Body of pancreas (tissue), 4 donors: ENCODE measurements at places on chromosomes 2 and 18.

DNA sequence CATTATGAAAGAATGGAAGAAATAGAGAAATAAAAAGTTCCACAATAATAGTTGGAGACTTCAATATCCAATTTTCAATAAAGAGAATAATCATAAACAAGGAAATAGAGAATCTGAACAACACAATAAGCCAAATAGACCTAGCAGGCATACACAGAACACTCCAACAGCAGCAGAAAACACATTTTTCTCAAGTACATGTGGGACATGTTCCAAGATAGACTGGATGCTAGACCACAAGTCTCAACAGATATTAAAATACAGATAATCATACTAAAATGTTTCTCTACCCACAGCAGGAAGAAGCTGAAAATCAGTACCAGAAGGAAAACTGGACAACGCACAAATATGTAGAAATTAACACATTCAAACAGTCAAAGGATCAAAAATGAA is 113.9 kb downstream of the USP34 start:
- DNase-seq: no peak

DNA sequence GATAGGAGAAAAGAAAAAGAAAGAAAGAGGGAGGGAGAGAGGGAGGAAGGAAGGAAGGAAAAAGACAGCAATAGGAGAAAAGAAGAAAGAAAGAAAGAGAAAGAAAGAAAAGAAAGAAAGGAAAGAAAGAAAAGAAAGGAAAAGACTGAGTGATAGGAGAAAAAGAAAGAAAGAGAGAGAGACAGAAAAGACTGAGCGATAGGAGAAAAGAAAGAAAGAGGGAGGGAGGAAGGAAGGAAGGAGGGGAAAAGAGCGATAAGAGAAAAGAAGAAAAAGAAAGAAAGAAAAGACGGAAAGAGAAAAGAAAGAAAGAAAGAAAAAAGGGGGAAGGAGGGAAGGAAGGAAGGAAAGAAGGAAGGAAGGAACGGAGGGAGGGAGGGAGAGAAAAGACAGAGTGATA is 216.7 kb downstream of the DOK6 start:
- DNase-seq: no peak

DNA sequence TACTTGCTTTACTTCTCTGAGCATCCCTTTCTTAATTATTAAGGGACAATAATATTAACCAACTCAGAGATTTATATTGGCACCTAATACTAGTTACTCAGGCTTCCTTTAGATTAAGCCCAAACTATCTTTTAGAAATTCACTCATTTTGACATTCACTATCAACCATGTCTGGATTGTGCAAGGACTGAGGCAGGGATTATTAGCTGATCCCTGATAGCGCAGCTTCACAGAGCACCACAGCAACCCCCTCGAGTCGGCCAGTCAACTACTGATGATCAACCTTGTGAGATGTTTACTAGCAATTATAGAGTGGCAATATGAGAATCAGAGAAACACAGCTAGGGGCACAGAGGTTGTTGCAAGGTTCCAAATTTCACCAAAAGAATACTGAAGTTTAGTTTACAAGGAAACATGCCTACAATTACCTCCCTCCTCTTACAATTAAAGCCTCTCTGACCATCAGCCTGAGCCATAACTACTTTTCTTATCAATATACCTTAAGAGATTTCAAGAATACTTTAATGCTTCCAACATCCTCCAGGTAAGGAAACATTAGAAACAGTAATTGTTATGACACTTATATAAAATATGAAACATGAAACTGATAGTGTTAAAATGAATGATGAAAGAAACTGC is 191.6 kb downstream of the TCF4 start:
- no peak for DNase-seq

DNA sequence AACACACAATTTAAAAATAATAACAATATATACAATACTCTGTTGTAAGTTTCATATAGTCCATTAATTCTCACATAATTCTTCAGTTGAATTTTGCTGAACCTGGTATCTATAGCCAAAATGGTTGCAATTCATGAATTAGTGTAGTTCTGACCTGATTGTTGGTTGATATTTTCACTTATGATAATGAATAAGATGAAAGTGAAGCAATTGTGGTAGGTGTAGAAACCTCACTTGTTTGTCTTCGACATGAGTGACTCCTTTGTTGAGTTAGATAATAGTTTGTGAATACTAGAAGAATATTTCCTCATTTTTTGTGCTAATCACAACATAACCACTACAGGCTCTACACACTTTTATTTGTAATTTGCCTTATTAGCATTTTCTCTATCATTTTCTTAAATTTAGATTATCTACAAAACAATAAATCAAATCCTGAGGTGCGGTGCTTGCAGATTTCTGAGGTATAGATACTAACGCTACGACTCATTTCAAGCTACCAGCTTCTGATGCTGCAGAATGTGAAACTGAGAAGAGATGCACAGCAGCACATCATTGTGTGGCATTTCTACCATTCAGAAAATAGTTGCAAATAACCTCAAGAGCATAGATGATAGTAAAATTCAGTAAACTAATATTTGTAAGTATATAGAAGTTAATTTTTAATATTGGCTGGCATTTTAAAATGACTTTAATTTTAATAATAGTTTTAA is 117.9 kb downstream of the KCNH7 start:
- no peak for DNase-seq

GRCh38 chr2:161122772-161123530 is 37.3 kb upstream of the TANK start:
- DNase-seq: peak; percentile 67

DNA sequence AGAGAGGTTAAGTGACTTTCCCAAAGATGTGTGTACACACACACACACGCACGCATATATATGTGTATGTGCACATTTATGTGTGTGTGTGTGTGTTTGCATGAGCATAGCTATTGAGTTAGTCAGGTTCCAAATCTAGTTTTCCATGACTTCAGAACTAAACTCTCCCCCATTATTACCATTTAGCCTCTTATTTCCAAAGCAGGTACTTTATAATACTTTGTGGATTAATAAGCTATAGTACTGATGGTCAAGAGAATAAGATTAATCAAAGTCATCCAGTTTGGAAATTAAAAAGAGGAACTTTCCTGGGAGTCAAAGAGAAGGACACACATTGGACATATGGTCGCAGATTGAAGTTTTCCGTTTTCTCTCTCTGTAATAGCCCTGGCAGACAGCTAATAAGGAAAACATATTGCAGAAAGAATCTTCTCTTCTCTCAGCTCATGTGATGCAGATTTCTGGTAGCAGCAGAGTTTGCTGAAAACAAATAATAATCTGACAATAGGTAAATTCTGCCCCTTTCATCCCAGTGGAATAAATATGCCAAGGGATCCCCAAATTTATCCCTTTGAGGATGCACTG is 410.9 kb upstream of the TCF4 start:
- no peak for DNase-seq

- DNase-seq: no peak
These were observed 25.0 kb upstream of the FN1 start for GRCh38 chr2:215460682-215461382.

DNA sequence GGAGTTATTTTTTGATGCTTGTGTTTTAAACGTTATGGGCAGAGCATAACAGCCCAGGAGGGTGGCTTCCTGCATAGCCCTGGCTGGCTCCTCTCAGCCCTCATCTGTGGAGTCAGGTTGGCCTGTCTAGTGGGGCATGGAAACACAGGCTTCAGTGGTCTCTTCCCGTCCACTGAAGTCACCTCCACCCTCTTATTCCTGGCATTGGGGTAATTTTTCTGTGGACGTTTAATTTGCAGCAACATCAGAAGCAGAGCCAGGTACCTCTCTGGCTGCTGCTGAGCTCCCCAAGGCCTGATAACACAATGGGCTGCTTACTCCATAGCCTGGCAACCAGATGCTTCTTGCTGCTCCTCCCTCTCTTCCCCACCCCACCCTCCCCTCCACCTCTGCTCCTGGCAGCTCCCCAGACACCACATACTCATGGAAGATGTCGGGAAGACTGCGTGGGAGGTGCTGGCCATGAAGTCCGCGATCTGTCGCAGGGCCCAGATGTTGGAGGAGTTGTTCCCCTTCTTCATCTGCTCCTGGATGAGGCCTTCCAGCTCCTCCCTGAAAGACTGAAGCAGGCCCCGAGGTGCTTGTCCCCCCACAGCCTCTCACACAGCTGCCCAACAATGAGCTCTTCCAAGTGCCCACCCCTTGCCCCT is 64.0 kb downstream of the ADD2 start:
- no peak for DNase-seq

GRCh38 chr2:100974712-100975520 is 27.2 kb upstream of the RPL31 start:
- DNase-seq: no peak

DNA sequence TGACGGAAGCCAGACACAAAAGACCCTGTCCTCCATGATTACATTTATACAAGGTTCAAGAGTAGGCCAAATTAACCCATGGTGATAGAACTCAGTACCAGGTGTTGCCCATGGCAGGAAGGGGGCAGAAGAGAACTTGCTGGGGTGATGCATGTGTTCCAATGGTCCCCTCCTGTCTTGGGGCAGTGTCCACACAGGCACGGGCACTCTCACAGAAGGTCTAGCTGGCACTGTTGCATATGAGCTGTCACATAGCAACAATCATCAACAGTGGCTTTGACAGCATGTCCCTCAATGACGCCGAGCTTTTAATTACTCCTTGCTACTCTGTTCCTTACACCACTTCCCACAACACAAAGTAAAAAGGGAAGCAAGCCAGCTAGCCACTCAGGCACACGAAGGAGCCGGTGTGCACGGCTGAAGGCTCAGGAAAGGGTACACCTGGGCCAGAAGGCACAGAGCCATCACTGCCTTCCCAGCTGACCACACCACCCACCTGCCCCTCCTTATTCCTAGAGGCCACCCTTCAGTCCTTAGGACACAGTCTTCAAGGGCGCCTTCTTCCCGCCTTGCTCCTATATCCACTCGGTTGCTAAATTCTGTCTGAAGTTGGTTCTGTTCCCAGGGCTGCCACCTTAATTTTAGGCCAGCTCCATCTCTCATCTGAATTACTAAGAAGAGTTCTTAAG is 28.9 kb downstream of the RPL31 start:
- peak; percentile 50 for DNase-seq

- DNase-seq: no peak
These were observed 67.0 kb downstream of the CACNB4 start for GRCh38 chr2:152031747-152032306.

- no peak for DNase-seq
These were observed 3.0 kb downstream of the TTC32 start for GRCh38 chr2:19898592-19899329.

GRCh38 chr2:203820969-203821368 is 46.6 kb upstream of the CTLA4 start:
- no peak for DNase-seq

- DNase-seq: no peak
These were observed 303.0 kb downstream of the ICOS start for GRCh38 chr2:204239411-204240165.

DNA sequence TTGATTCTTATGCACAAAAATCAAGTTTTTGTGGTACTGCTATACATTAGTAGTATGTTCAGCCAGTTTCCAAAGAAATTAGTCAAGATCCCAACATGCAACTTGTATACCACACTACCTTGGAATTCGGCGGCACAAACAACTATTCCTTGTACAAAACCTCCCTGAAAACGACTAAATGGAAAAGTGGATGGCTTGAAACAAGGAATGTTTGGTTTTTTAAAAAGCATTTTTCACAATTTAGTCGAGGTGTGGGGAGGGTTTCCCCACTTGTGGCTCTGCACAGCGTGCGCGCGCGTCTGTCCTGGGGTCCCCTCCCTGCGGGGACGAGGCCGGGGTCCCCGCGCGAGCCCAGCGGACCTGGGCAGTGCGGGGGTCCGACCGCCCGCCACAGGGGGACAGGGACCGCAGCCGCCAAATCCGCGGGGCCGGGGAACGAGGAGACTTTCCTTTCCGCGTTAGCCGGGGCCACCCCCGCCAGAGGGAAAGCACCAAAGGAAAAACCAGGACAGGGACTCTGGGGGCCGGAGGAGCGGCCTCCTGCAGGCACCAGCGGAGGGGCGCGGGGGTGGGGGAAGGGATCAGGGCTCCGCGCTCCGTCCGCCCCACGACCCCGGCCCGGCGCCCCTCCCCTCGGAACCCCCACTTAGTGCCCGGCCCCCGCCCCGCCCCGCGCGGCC is 534 bp upstream of the SOCS6 start:
- peak; percentile 40 for DNase-seq

GRCh38 chr2:239129147-239129920 is 271.5 kb downstream of the HDAC4 start:
- DNase-seq: no peak

DNA sequence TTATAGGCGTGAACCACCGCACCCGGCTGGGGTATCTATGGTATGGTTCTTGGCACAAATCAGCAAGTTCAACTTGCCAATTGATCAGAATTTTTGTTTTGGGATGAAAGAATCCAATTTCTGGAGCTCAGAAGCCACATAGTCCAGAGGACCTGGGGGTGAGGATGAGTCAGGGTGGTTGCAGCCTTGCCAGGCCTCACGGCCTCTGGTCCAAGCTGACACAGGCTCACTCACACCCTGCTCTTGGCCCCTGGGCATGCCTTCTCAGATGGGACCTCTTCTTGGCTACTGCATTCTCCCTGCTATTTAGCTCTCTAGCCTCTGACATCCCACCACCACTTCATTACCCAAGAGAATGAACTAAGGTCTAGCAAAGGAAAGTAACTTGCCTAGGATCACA is 16.3 kb downstream of the CAPG start:
- DNase-seq: no peak

- peak; percentile 16 for DNase-seq
These were observed 515.7 kb upstream of the HS6ST1 start for GRCh38 chr2:128834207-128834879.

DNA sequence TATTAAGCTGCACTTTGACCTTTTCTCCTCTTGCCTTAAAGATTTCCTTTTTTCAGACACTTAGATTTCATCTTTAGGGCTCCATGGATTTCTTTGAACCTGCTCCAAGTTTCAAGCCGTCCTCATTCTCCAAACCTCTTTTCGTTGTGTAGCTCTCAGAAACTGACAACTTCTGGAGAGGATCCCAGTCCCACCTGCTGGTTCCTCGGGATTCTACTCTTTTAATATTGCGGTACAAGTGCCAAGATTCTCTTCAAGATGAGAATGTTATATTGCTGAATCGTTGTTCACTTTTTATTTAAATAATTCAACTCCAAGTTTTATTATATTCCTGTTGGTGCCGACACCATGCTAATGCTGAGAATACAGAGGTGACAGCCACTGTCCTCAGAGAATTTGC is 141.1 kb downstream of the CDH20 start:
- no peak for DNase-seq

DNA sequence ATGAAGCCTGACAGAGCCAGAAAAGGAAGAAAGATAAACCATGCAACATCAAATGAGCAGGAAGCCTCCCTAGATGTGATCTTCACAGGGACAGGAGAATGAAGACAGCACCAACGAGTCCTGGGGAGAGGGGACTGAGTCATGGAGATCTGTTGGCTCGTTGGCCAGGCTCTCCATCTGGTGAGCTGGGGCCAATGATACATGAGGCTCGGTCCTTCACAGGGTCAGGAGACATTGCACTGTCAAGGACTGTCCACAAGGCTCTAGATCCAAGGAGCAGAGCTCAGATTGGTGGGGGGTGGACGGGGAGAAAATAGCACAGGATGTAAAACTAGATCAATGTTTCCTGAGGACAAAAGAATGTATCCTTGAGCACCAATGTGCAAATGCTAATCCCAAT is 735 bp downstream of the CD207 start:
- DNase-seq: no peak

- no peak for DNase-seq
These were observed 84.5 kb upstream of the DTNB start for GRCh38 chr2:25757906-25758305.

- DNase-seq: no peak
These were observed 776.3 kb upstream of the CDH7 start for GRCh38 chr18:64974391-64975125.
